ENCODE measurements at places on chromosomes 6 and 20.

GRCh38 chr6:43095939-43096338 is 19.8 kb downstream of the PTK7 start:
- no peak for DNase-seq

- DNase-seq: no peak
These were observed 1152.3 kb upstream of the GJE1 start for GRCh38 chr6:140980265-140980887.

- no peak for DNase-seq
These were observed 281.7 kb upstream of the GJE1 start for GRCh38 chr6:141851063-141851462.

- DNase-seq: no peak
These were observed 6.8 kb upstream of the HLA-B start for GRCh38 chr6:31363811-31364210.

- no peak for DNase-seq
These were observed 227.9 kb downstream of the LAMA2 start for GRCh38 chr6:129110690-129111343.

DNA sequence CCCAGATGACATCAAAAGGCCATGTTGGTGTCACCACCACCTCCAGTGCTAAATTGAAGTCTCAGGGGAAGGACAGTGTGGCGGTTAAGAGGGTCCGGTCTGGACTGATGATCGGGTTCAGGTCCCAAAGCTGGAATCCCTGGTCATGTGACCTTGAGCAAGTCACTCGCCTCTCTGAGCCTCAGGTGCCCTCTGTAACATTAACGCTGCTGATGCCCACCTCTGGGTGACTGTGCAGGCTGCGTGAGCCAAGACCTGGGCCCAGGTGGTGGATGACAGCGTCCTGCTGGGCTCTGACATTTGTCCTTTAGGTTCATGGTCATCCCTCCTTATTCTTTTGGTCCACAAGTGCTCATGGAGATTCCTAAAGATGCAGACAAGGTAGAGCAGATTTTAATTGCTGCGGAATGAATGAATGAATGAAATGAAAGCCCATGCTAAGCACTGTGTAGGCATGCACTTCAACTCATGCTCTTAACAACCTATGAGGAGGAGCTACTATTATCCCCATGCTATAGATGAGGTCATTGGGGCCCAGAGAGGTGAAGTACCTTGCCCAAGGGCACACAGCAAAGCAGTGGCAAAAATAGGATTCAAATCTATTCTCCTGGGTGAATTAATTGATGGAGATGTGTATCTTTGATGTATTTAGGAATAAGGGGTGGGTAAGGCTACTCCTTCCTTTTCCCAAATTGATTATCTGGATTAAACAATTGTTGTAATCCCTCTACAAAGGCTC is 649 bp upstream of the BPIFB1 start:
- no peak for DNase-seq

All from stimulated activated CD4-positive, alpha-beta T cell treated with anti-CD3 and anti-CD28 coated beads, TNF-alpha, amount 100 ng/mL, for 4 hours (primary cell).